ENCODE measurements at places on chromosomes 1 and 21.

- DNase-seq, result no peak
Observed at GRCh38 chr1:235571482-235571881, 67.2 kb upstream of the B3GALNT2 start.

DNA sequence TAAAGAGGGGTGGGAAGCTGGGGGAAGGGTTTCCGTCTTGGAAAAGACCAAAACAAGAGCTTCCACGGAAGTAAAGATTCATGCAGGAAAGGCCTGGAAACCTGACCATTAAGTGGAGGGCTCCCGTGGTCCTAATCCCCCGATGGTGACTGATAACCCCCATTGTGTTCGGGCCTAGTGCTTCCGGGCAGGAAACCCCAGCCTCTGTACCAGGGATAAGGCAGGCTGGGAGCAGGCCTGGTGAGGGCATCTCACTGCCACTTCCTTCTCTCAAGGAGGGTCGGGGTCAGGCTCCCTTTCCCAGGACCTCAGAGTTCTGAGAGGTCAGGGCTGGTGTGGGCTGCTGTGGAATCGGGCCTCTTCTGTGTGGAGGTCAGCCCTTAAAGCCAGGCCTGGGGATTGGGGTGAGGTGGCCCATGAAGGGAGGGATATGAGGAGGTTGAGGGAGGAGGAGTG lies 136.9 kb downstream of the CDC7 start:
- peak; percentile 54 for DNase-seq

DNA sequence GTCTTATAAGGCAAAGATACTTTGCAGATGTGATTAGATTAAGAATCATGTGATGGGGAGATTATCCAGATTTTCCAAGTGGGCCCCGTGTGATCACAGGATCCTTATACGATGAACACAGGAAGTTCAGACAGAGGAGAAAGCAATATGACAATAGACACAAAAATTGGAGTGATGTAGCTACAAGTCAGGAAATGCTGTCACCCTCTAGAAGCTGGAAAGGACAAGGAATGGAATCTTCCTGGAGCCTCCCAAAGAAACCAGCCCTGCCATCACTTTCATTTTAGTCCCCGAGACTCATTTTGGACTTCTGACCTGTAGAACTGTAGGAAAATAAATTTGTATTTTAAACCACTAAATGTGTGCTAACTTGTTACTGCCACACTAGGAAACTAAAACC lies 61.9 kb upstream of the C1orf21 start:
- no peak for DNase-seq

- DNase-seq, result no peak
Observed at GRCh38 chr21:26837539-26837938, 7.7 kb downstream of the ADAMTS1 start.

GRCh38 chr1:33180226-33180910 lies 1.5 kb downstream of the TRIM62 start:
- DNase-seq, result peak; percentile 96

DNA sequence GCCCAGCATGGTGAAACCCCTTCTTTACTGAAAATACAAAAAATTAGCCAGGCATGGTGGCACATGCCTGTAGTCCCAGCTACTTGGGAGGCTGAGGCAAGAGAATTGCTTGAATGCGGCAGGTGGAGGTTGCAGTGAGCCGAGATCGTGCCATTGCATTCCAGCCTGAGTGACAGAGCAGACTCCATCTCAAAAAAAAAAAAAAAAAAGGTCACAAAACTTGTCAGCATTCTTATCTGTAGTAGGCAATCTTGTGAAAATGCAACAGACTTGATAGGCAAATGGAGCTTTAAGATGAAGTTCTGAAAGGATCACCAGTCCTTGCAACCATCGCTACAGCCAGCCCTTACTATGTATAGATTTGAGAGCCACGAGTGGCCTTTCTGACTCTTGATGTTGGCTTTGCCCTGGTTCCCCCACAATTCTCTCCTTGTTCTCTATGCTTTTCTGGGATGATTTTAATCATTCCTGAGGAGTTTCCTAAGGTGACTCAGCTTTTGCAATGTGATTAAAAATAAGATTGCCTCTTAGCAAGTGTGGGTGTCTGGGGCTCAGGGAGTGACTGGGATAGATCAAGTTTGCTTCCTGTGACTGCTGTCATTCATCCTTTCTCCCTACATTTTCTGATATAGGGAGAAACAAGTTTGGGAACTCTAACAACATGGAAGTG lies 7.1 kb upstream of the MAP1LC3C start:
- DNase-seq, result no peak

DNA sequence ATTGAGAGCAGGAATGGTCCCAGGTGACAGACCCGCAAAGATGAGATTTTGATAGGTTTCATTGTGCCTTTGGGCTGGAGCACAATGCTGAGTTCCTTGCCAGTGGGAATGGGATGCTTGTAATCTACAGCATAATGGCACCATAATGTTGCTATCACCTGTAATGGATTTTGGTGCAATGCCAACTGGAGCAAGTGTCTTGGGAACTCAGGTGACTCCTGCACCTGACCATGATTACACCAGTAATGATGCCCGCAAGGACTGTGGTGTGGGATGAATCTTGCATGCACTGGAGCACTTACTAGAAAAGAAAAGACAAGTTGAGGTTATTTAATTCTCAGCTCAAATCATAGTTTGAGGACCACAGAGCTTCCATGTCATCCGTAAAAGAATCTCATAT lies 96.7 kb downstream of the PTPRU start:
- no peak for DNase-seq

GRCh38 chr21:17782051-17782450 lies 37.1 kb downstream of the C21orf91 start:
- no peak for DNase-seq

DNA sequence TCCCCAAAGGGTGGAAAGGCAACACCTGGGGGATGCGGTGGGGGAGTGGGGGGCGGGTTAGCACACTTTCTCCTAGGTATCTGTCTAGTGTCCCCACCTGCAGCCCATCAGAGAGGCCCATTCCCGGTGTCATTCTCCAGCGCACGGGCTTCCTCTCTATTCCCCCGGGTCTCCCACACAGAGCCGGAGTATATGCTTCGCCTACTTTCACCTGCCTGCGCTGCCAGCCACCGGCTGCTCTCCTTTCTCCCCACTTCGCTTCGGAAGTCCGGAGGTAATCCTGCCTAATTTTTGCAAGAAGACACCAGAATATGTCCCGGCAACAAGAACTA lies 852 bp downstream of the RGS7 start:
- no peak for DNase-seq

DNA sequence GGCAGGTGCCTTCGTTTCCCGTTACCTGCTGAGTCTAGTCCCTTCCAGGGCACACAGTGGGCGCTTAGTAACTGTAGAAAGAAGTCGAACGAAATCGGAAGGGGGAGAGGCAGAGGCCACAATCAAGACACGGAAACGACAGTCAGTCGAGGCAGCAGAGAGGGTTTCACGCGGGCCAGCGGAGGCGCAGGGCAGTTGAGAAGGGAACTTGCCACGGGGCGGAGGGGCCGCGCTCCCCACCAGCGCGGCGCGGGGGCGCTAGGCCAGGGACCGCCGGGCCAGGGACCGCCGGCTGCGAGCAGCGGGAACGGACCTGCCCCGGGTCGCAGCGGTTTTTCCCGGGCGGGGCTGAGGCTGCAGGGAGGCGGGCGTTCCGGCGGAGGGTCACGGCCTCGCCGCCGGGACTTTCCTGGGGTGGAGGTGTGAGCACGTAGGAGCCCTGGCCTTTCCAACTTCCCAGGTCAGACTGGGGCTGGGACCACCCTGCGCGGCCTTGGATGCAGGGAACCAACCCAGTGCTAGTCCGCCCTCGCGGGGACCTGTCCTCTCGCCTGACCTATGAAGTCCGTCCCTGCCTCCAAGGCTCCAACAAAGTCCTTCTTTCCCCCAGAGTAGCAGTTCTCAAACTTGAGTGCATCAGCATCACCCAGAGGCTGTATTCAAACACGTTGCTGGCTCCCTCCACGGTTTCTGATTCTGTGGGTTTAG lies 150.1 kb upstream of the FGGY start:
- DNase-seq, result peak; percentile 65
